ENCODE measurements at places on chromosomes 3 and 15.
A peak's percentile ranks its signal among the peaks of the same experiment; 100 is the strongest.

GRCh38 chr3:94928921-94929320 lies 866.1 kb downstream of the NSUN3 start:
- DNase-seq: no peak

GRCh38 chr3:183475016-183475763 lies 46.8 kb upstream of the MCF2L2 start:
- DNase-seq: no peak

DNA sequence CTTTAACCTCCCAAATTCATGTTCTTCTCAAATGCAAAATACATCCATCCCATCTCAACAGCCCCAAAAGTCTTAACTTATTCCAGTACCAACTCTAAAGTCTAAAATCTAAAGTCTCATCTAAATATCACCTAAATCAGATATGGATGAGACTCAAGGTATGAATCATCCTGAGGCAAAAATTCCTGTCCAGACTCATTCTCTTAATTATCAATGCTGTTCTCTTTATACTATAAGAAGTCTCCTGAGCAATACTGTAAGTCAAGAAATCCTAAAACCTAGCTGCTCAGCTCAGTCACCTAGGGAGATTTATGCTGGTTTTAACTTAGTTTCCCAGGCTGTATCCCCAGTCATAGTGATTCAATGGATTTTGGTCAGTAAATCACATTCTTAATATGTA lies 11.1 kb downstream of the RAD18 start:
- no peak for DNase-seq

DNA sequence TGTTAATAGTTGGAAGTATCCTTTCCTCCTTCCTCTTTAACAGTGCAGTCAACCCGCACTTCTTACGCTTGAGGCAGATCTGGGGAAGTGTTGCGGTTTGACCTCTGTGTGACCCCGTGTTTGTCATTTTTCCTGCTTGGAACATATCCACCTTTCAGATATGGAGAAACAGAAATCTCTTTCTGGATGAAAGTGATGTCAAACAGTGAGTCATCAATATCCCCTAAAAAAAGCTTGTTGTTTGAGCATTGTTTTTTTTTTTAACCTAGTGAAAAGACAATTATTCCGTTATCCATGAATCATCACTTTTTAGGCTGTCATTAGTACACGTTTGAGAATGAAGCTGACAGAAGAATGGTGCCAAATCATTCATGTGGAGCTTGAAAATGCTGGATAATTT lies 293.7 kb downstream of the ARPP21 start:
- peak; percentile 35 for DNase-seq

Data from retina (tissue), 1 donor.